ENCODE measurements at places on chromosomes 7 and 10. TPM values are rescaled to one million over a fixed set of nuclear protein-coding genes. Genes with fewer than 3 reads are reported as not detected.

OPN1SW gene
- total RNA-seq = not detected

GRCh38 chr10:78508955-78509748, 475.5 kb downstream of the RPS24 start:
- DNase-seq = no peak
- no peak overlapping the region for H3K4me3 ChIP-seq
- peaks cover 35% of the 10 kb centered on the region for H3K27me3 ChIP-seq

PPP3CB gene
- total RNA-seq = 56.4 TPM

- H3K27me3 ChIP-seq = no peaks in the 10 kb centered on the region
- H3K4me3 ChIP-seq = no peak overlapping the region
- no peaks in the 10 kb centered on the region for H3K36me3 ChIP-seq
- DNase-seq = no peak
- H3K27ac ChIP-seq = peak overlapping the region; percentile 36
Observed at GRCh38 chr10:123399276-123399839, 245.2 kb downstream of the BUB3 start.

PRF1 gene
- not detected for total RNA-seq

GRCh38 chr7:114660126-114660486, 245.5 kb downstream of the FOXP2 start:
- H3K27me3 ChIP-seq = no peaks in the 10 kb centered on the region
- H3K4me3 ChIP-seq = no peak overlapping the region
- peak overlapping the region; percentile 25 for H3K27ac ChIP-seq
- no peaks in the 10 kb centered on the region for H3K36me3 ChIP-seq

PDK4 gene
- total RNA-seq = 21.0 TPM
